ENCODE measurements at places on chromosomes 12 and 14. TPM values are rescaled to one million over a fixed set of nuclear protein-coding genes. Genes with fewer than 3 reads are reported as not detected.

Gene SLC6A13
- not detected for total RNA-seq

Gene AGAP2
- 0.08 TPM for total RNA-seq

Gene PLEKHH1
- 0.28 TPM for total RNA-seq

Gene PLEKHD1
- not detected for total RNA-seq

Gene DTX1
- total RNA-seq: not detected

Gene RD3L
- not detected for total RNA-seq

Gene TAS2R30
- total RNA-seq: 0.30 TPM

DNA sequence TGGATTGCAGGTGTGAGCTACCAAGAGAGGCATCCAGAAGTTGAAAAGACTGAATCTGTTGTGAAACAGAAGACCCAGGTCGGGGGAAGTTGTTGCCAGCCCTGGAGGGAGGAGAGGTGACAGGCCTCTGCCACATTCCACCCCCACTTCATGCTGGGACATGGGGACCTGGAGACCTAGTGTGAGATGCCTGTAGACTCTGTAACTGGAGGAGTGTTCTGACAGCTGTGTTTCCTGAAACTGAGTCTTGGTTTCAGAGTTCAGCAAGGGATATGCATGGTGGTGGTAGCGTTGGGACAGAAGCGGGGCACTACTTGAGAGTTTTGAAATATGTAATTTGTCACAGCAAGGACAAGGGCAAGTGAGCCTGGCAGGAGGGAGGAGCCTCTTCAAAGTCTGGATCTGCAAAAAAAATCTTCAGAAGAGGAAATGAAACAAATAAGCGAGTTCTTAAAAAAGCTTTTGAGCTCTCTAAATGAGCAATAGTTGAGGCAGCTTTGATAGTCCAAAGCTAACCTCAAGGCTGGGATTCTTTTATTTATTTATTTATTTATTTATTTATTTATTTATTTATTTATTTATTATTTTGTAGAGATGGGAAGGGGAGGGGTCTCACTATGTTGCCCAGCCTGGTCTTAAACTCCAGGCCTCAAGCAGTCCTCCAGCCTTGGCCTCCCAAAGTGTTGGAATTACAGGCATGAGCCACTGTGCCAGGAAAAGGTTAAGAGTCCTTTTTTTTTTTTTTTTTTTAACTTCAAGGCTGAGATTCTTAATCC is 58.9 kb upstream of the EEA1 start:
- no peak for DNase-seq
- H3K4me1 ChIP-seq: peaks cover 19% of the 10 kb centered on the region
- 0 out of 2 replicates have a peak overlapping the region, but pooled peaks have one; percentile 54 for H3K27ac ChIP-seq
- H3K36me3 ChIP-seq: no peaks in the 10 kb centered on the region

- no peaks in the 10 kb centered on the region for H3K27me3 ChIP-seq
- no peak for DNase-seq
These were observed 6.7 kb upstream of the CACNB3 start for GRCh38 chr12:48811437-48812090.

GRCh38 chr12:3275171-3276041 is 198.2 kb downstream of the TSPAN9 start:
- no peak overlapping the region for H3K4me3 ChIP-seq
- H3K27ac ChIP-seq: no peak overlapping the region

DNA sequence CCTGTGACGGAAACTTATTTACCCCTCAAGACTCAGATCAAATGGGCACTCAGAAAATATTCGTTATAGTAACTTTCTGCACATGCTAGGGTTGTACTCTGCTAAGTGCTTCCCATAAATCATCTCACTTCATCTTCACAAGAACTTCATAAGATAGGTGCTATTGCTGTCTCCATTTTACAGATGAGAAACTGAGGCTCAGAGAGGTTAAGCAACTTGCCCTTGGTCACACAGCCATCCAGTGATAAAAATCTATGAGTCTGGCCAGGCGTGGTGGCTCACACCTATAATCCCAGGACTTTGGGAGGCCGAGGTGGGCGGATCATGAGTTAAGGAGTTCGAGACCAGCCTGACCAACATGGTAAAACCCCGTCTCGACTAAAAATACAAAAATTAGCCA is 33.2 kb upstream of the LHX5 start:
- no peak for DNase-seq
- no peaks in the 10 kb centered on the region for H3K4me1 ChIP-seq
- no peaks in the 10 kb centered on the region for H3K36me3 ChIP-seq
- no peak overlapping the region for H3K4me3 ChIP-seq

- H3K27ac ChIP-seq: peak within 1 kb of the TSS; percentile 74
- H3K4me1 ChIP-seq: peaks cover 66% of the 10 kb centered on the region
- DNase-seq: peak; percentile 3
These were observed at the start of gene LIN7A for GRCh38 chr12:80937391-80938238. LIN7A (minus strand) TSS chr12:80937934; CDS start chr12:80937722, 212 bp downstream.

GRCh38 chr12:120337730-120338129 is 10.2 kb upstream of the PLA2G1B start:
- H3K36me3 ChIP-seq: peaks cover 8% of the 10 kb centered on the region
- H3K27me3 ChIP-seq: peaks cover 26% of the 10 kb centered on the region
- H3K4me3 ChIP-seq: no peak overlapping the region
- H3K27ac ChIP-seq: no peak overlapping the region

DNA sequence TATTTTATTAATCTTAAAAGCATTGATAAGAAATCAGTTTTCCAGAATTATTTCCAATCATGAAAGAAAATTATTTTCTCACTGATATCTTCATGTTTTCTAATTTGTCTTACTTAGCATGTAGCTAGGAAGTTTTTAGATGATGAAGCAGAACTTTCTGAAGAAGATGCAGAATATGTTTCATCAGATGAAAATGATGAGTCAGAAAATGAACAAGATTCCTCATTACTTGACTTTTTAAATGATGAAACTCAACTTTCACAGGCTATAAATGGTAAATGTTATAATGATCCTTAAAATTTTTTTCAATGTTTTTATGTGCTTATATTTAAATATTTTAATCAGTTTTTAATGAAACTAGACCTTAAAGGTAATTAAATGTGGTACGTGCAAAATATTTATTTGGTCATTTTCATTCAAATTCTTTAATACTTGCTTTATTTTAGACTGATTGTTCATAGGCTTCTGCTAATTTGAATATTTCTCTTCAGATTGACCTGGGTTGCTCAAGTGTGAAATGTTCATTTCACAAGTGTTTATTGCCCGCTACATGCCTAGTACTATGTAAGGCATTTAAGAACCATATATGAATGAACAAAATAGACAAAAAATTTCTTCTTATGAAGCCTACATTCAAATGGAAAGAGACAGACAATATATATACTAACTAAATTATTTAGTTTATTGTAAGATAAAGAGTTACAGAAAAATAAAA is 49.5 kb downstream of the FANCM start:
- no peak overlapping the region for H3K27ac ChIP-seq
- no peak for DNase-seq
- H3K4me1 ChIP-seq: peaks cover 24% of the 10 kb centered on the region

DNA sequence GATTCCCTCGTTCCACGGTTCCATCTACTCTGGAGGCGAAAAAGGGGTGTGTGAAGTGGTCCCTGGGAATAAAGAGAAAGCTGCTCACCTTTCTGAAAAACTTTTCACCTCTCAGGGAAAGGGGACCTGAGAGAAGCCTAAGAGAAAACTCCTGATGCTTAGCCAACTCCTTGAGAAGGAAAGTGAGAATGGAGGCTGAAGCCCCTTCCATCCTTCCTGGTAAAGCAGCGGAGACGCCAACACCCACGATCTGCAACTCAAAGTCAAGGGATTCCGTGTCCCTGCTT is 110.0 kb downstream of the ARF6 start:
- no peak for DNase-seq
- no peaks in the 10 kb centered on the region for H3K36me3 ChIP-seq
- peaks cover 66% of the 10 kb centered on the region for H3K4me1 ChIP-seq
- no peaks in the 10 kb centered on the region for H3K27me3 ChIP-seq

DNA sequence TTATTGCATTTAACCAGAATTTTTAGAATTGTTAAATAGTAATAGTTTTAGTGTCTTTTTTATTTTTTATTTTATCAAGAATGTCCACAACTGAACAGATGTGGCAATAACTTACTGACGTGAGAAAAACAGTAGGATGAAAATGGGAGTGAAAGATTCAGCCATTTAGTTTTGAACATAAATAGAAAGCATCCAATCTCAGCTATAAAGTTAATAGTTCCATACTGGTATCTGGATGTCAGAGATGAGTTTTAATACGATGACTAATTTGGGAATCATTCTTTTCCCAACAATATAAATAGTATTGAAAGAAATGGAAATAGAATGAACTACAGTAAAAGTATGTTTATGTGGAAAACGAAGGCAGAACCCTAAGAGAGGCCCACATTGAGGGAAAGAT is 159.4 kb downstream of the EPS8 start:
- peak overlapping the region; percentile 75 for H3K4me3 ChIP-seq
- peaks cover 89% of the 10 kb centered on the region for H3K4me1 ChIP-seq
- H3K36me3 ChIP-seq: peaks cover 44% of the 10 kb centered on the region
- peak overlapping the region; percentile 97 for H3K27ac ChIP-seq
- DNase-seq: peak; percentile 50

- H3K27ac ChIP-seq: peak overlapping the region; percentile 37
- no peaks in the 10 kb centered on the region for H3K27me3 ChIP-seq
- peak; percentile 47 for DNase-seq
- H3K36me3 ChIP-seq: peaks cover 41% of the 10 kb centered on the region
- peaks cover 61% of the 10 kb centered on the region for H3K4me1 ChIP-seq
These were observed 16.2 kb downstream of the CDK17 start for GRCh38 chr12:96383991-96384390.

- H3K4me1 ChIP-seq: no peaks in the 10 kb centered on the region
- DNase-seq: no peak
These were observed 44.2 kb upstream of the PRMT8 start for GRCh38 chr12:3446653-3447270.

GRCh38 chr12:75337905-75338304 is 3.4 kb downstream of the GLIPR1L1 start:
- H3K4me1 ChIP-seq: peaks cover 25% of the 10 kb centered on the region
- DNase-seq: no peak
- H3K27me3 ChIP-seq: no peaks in the 10 kb centered on the region
- H3K27ac ChIP-seq: no peak overlapping the region
- H3K4me3 ChIP-seq: no peak overlapping the region

DNA sequence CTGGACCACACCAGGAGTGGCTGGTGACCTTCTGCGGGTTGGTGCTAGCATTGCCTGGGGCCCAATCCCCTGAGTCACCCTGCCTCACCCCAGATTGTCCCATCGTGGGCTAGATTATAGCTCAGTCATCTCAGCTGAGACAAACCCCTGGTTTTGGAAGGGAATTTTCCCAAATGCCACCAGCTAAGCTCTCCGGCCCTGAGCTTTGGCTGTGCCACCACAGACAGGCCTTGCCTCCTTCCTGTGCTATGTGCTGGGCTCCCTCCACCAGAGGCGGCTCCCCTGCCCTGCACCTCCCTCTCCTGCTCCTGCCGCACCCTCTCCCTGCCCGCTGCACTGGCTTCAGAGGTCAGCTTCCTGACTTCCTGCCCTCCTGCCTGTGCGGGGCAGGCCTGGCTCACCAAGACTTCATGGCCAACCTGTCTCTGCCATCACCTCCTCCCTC is 196.3 kb downstream of the TSPAN9 start:
- peak; percentile 63 for DNase-seq
- H3K27ac ChIP-seq: peak overlapping the region; percentile 54
- H3K27me3 ChIP-seq: peaks cover 15% of the 10 kb centered on the region

GRCh38 chr14:100587086-100587762 is at the start of gene BEGAIN:
BEGAIN (minus strand) TSS chr14:100587417; CDS start chr14:100587290, 127 bp downstream.
- H3K27me3 ChIP-seq: peaks cover 20% of the 10 kb centered on the region
- no peaks in the 10 kb centered on the region for H3K36me3 ChIP-seq

DNA sequence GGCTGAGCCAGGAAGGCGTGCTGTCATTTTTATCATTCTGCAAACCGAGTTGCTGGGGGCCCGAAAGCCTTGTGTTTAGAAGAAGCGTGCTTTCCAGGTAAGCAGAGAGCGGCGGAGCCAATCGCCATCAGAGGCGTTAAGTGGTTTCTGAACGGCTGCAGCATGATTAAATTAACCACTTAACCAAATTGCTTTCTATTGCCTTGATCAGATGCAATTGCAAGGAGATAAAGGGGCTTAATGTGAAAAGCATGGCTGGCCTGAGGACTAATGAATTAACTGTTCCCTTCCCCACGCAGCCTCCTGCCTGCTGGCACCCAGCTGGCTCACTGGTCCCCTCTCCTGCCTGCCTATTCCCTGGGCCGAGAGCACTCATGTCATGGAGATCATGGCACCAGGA is 36.6 kb upstream of the CHGA start:
- peaks cover 31% of the 10 kb centered on the region for H3K27me3 ChIP-seq
- no peaks in the 10 kb centered on the region for H3K4me1 ChIP-seq
- H3K27ac ChIP-seq: no peak overlapping the region

GRCh38 chr12:96187956-96188355 is 6.2 kb upstream of the ELK3 start:
- H3K4me1 ChIP-seq: peaks cover 16% of the 10 kb centered on the region
- H3K27ac ChIP-seq: no peak overlapping the region
- no peaks in the 10 kb centered on the region for H3K27me3 ChIP-seq
- H3K4me3 ChIP-seq: no peak overlapping the region
- peaks cover 5% of the 10 kb centered on the region for H3K36me3 ChIP-seq

- peak overlapping the region; percentile 64 for H3K27ac ChIP-seq
- H3K4me3 ChIP-seq: peak overlapping the region; percentile 94
- peaks cover 76% of the 10 kb centered on the region for H3K4me1 ChIP-seq
- no peak for DNase-seq
- H3K27me3 ChIP-seq: no peaks in the 10 kb centered on the region
These were observed 2.0 kb downstream of the SYNE3 start for GRCh38 chr14:95514131-95515079.

GRCh38 chr14:69376439-69376838 is 21.7 kb downstream of the ERH start:
- H3K4me3 ChIP-seq: no peak overlapping the region
- DNase-seq: peak; percentile 11
- no peaks in the 10 kb centered on the region for H3K4me1 ChIP-seq
- no peaks in the 10 kb centered on the region for H3K27me3 ChIP-seq
